Substantia nigra (tissue), 51 donors: ENCODE measurements at places on chromosomes 1 and 21.

GRCh38 chr1:44588551-44589210 is 85.6 kb downstream of the TMEM53 start:
- DNase-seq: no peak

DNA sequence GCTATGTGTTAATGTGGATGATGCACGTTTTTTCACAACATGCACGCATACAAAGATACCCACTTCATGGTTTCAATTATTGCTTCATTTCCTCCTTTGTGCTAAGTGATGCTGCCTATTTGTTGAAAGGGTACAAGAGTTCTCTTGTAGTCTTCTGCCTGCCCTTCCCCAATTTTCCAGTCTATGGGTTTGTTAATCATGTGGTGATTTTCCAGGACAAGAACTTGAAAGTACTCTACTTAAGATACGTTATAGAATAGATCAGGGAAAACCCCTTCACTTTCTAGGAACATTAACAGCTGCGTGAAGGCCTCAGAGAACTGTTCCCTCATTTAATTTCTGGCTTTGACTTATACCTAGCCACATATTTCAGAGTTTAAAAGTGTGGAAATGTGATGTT is 52.1 kb upstream of the SLC44A3 start:
- no peak for DNase-seq

GRCh38 chr1:153608742-153609584 is 4.0 kb downstream of the S100A16 start:
- DNase-seq: peak; percentile 69

DNA sequence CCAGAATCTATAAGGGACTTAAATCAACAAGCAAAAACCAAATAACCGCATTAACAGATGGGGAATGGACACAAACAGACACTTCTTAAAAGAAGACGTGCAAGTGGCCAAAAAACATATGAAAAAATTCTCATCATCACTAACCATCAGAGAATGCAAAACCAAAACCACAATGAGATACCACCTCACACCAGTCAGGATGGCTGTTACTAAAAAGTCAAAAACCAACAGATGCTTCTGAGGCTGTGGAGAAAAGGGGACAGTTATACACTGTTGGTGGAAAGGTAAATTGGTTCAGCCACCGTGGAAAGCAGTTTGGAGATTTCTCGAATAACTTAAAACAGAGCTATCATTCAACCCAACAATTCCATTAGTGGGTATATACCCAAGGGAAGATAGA is 124.9 kb upstream of the OLIG2 start:
- no peak for DNase-seq

DNA sequence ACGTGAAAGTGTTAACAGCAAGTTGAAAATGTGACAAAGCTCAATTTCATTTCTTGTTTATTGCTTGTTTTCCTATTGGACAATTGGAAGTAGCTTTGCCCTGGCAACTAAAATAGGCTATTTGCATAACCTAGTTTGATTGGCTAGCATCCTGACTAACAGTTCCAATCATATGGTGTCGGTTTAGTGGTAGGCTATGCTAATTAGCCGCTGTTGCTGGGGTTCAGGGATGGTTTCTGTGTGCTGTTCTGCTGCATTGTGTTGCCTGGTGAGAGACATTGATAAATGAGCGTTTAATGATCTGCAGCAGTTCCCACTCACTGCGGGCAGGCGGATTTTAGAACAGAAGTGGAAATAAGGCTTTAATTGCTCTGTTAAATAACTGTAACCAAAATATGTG is 68.5 kb downstream of the DYRK1A start:
- DNase-seq: no peak

DNA sequence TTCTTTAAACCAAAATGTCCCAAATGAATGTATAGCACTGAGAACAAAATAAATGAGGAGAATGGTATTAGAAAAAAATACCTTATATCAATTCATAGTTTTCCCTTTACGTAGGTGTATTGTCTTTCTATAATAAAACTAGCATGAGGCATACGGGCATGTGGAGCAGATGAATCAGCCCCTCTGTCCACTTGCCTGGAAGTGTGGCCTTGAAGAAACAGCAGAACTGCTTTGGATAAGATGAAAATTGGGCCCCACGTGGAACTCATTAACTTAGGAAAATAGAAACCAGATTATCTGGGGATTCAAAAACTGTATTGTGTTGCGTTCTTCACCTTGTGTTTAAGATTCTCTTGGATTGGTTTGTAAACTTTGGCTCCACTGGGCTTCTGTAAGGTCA is 356.8 kb upstream of the B3GALT2 start:
- DNase-seq: no peak

DNA sequence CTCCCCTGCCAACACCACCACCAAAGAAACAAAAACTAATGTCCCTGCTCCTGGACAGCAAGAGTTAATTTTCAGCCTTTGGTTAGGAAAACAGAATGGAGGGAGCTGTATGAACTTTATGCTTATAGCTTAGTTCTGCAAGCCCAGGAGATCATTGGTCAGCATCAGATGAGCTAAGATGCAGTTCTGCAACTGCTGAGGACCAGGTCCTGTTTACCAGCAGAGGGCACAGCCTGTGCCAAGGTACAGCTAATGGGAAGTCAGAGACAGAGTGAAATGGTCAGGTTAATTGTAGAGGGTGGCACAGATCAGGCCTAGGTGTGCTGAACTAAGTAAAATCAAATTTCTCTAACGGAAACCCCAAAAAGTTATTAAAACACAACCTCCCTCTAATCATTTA is 161.3 kb downstream of the ROR1 start:
- DNase-seq: no peak

DNA sequence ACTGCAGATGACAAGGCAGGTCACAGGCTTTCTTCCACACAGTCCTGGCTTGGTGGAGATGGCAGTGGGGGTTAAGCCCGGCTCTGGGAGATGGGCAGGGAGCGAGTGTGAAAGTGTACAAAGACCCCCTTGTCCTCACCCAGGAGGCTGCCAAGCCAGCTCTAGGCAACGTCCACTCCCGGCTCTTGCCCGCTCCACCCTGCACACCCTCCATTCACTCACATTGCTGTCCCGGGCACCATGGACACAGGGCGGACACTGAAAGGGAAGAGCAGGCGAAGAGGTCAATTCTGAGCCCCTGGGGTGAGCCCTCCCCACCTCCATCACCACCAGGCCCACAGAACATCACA is 8.9 kb downstream of the COL16A1 start:
- DNase-seq: peak; percentile 48

DNA sequence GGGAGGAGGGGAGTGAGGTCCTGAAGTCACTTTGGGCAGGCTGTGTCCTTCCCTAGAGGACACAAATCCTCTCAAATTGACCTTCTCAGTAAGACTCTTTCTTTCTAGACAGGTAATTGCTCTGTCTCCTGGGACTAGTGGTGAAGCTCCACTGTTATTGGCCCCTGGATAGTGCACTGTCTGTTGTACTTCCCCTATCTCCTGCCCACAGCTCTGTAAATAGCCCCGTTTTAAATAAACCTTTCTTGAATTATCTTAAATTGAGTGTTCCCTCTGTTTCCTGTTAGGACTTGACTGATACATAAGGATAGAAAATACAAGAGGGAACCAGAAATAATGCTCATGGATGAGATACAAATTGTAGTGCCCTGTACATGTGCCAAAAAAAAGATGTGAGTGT is 229.5 kb upstream of the USP24 start:
- no peak for DNase-seq

DNA sequence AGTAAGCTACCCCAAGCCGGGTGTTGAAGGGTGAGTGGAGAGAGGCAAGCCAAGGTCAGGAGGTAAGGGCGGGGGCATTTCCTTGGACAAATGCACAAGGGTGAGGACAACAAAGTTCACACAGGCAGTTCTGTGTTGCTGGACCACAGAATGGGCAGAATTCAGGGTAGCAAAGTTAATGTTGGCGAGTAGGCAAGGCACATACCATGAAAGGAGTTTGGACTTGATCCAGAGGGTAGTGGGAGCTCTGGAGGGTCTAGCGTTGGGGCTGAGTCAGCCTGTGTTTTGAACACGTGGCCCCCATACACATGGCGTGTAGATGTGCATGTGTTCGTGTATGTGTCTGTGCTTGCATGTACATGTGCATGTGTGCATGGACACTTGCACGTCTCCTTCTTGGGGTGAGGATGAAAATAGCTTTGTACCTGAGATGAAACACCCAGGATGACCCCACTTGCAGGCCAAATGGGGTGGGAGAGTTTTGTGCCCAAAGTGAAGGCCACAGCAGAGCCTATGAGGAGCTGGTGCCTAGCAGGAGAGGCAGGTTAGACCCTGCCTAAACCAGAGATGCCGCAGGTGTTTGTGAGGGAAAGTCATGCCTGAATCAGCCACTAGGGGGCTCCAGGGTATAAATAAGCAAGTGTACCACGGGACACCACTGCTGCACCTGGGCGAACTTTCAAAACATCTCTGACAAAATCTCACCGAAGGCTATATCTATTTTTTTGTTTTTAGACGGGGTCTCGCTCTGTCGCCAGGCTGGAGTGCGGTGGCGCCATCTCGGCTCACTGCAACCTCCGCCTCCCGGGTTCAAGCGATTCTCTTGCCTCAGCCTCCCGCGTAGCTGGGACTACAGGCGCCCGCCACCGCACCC is 21.8 kb downstream of the SLC27A3 start:
- DNase-seq: peak; percentile 77

DNA sequence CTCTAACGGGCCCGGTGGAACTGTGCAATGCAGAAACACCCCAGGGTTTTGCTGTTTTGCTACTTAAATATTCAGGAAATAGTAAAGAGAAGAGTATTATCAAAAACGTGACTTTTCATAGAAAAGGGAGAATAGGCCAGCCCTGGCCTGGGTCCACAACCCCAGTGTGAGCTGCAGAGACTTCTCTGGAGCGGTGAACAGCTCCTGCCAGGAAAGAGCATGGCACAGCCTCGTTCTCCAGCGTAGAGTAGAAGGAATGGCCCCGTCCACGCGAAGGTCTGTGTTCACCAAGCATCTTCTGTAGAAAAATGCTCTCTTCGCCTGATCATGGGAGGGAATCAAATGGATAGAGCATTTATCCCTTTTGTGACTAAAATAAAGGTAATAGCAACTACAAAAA is 51.4 kb downstream of the PDE9A start:
- no peak for DNase-seq

DNA sequence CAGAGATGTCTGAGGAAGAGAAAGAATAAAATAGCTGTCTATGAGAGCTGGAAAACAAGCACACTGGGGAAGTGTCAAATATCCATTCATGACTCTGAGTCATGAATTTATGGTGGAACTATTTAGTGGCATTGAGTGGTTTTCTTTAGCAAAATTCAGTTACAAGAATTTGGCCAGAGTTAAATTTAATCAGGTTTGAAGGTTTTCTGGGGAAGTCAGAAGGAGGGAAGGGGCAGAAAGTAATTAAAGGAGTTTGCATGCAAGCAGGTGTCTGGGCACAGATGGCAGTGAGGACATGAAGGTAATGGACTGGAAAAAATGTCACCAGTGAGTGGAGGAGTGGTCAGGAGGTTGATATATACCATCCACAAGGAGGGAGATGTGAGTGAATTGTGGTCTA is 121.9 kb upstream of the IVNS1ABP start:
- DNase-seq: no peak

DNA sequence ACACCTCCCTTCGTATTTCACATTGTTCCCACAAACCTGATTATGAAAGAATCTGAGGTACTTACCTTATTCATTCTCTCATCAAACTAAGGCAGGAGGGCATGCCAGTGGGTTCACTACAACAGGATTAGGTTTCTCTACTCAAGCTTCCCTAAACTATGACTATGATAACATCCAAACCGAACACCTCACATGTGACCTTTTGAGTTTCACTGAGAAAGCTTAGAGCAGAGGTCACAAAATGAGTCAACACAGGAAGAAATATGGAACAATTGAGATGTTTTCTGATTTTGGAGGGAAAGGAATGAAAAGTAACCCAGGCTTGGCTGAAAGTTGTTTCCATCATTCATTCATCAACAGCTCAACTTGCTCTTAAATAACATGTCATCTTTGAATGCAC is 24.1 kb downstream of the UBR4 start:
- DNase-seq: no peak

DNA sequence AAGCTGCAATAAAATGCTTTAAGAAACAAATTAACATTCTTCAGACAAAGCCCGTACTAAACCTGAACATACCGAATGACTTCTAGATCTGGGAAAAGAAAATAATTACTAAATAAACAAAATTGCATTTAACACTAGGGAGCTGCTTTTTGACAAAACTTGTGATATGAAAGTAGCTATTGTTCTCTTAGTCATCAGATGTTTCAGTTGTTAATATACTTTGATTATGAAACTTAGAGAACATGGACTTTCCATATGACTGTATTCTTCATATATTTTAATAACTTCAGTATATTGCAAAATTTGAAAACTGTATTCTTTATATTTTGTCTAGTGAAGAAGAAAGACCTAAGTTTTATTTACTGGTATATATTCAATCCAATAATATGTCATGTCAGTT is 1262.1 kb downstream of the NCAM2 start:
- no peak for DNase-seq

DNA sequence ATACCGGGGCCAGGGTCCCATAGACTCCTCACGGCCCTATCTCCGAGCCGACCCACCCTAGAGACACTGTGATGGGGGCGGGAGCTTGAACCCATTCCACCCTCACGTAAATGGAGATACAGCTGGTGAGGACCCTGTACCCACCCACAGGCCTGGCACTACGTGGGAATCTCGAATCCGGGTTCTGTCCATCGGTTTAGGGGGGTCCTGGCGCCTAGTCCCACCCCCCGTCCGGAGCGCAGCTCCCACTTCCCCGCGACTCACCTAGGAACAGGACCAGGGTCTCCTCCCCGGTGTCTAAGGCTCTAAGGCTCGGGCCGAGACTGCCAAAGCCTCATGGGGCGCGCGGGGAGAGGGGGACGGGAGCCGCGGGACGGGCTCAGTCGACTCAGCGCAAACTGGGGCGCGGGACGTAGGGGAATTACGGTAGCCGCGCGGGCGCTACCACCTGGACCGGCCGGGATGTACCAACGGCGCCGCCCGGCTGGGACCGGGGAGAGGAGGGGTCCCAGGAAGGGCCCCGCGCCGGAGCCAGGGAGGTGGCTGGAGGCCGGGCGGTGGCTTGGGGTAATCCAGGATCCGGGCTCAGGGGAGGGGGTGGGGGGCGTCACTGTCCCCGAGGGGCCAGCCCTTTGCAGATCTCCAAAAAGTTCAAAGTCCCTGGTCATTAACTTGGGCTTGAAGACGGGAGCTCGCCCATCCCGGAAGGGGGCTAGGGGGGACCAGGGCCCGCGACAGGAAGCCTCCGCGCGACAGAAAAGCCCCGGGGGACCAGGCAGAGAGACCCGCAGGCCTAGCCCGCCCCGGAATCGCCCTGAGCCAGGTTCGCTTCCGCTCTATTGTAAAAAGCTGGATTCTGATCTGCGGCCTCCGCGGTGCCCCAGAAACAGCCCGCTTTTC is 1.0 kb downstream of the PLEKHG5 start:
- no peak for DNase-seq

- no peak for DNase-seq
Observed at GRCh38 chr1:37319284-37319683, 155.1 kb upstream of the ZC3H12A start.

DNA sequence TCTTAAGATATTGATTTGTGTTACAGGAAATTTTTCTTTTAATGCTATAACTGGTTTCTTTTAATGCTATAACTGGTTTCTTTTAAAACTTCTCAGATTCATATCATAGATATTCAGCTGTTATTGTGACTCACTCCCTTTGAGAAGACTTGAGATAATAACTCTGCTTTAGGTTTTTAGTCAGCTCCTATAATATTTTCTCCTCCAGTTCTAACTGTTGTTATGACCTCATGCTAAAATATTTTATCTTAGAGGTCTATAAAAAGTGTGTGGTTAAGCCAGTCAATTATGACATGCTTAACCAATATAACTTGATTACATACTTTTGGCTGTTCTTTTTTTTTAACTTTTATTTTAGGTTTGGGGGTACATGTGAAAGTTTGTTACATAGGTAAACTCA is 280.2 kb downstream of the PTGER3 start:
- no peak for DNase-seq

- no peak for DNase-seq
Observed at GRCh38 chr1:98110674-98111073, 189.8 kb upstream of the DPYD start.
